Esophagus muscularis mucosa (tissue), 4 donors: ENCODE measurements at places on chromosomes 4 and X. TPM values are rescaled to one million over a fixed set of nuclear protein-coding genes. Genes with fewer than 3 reads are reported as not detected.

- no peaks in the 10 kb centered on the region for H3K36me3 ChIP-seq
Measured at GRCh38 chr4:148653681-148654080, 211.5 kb upstream of the NR3C2 start.

DNA sequence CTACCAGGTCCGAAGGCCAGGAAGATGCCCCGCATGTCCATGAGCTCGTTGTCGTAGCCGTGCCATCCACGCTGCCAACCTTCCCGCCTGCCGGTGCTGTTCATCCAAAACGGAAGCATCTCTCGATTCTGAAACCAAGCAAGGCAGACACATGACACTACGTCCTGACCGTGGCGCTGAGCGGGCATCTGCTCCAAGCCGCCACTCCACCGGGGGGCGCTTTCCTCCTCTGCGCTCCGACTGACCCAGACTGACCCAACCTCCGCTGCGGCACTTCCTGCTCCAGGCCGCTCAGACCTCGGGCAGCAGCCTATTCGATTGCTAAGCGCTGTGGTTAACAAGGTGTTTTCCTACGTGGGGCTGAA, 120.5 kb downstream of the ENPP6 start:
- H3K4me3 ChIP-seq, result peak overlapping the region; percentile 38
- H3K27ac ChIP-seq, result peak overlapping the region; percentile 55
- H3K27me3 ChIP-seq, result no peaks in the 10 kb centered on the region
- peaks cover 39% of the 10 kb centered on the region for H3K4me1 ChIP-seq
- H3K36me3 ChIP-seq, result no peaks in the 10 kb centered on the region

CCDC110 gene
- total RNA-seq, result 5.1 TPM

GRCh38 chrX:116417214-116417613, 19.2 kb upstream of the SLC6A14 start:
- no peak overlapping the region for H3K4me3 ChIP-seq
- DNase-seq, result no peak
- no peaks in the 10 kb centered on the region for H3K36me3 ChIP-seq
- no peaks in the 10 kb centered on the region for H3K27me3 ChIP-seq
- no peak overlapping the region for H3K27ac ChIP-seq

PNMA6A gene
- 3.7 TPM for total RNA-seq

GRCh38 chrX:134026565-134027311, 41.3 kb upstream of the GPC3 start:
- H3K36me3 ChIP-seq, result no peaks in the 10 kb centered on the region
- no peaks in the 10 kb centered on the region for H3K27me3 ChIP-seq
- no peak overlapping the region for H3K4me3 ChIP-seq
- H3K4me1 ChIP-seq, result no peaks in the 10 kb centered on the region
- no peak for DNase-seq

- H3K27ac ChIP-seq, result no peak overlapping the region
- no peak for DNase-seq
- no peaks in the 10 kb centered on the region for H3K4me1 ChIP-seq
- no peaks in the 10 kb centered on the region for H3K27me3 ChIP-seq
Measured at GRCh38 chrX:40617566-40617965, 5.7 kb upstream of the MPC1L start.

DNA sequence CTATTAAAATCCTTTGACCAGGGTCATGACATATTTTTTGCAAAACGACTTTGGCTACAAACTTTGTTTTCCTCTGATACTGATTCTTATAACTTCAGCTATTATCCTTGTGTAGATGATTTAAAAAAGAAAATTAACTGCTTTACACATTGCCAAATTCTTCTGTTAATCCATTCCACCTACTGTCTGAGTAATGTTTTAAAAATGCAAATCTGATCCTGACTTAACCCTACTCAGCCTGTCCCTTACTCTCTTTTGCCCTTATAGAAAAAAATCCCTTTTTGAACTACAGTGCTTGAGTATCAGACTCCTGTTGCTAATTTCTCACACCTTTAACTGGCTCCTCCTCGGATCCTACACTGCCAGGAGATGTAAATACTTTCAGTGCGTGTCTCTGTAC, 723.1 kb downstream of the ADGRL3 start:
- no peaks in the 10 kb centered on the region for H3K36me3 ChIP-seq
- H3K27ac ChIP-seq, result no peak overlapping the region
- no peaks in the 10 kb centered on the region for H3K4me1 ChIP-seq
- H3K4me3 ChIP-seq, result no peak overlapping the region
- no peak for DNase-seq
- no peaks in the 10 kb centered on the region for H3K27me3 ChIP-seq
